Activated T-helper 1 cell treated with anti-CD3 and anti-CD28 coated beads, Interleukin-12 subunit alpha, Interleukin-12 subunit beta, Interleukin-2, Interleukin-4 antibody, amounts not matched to agents 30 ng/mL and 10 ng/mL and 1 ng/mL, durations not matched to agents 14 hours and 24 hours and 36 hours (primary cell): ENCODE measurements at places on chromosomes 2 and 18. TPM values are rescaled to one million over a fixed set of nuclear protein-coding genes. Genes with fewer than 3 reads are reported as not detected.

DNA sequence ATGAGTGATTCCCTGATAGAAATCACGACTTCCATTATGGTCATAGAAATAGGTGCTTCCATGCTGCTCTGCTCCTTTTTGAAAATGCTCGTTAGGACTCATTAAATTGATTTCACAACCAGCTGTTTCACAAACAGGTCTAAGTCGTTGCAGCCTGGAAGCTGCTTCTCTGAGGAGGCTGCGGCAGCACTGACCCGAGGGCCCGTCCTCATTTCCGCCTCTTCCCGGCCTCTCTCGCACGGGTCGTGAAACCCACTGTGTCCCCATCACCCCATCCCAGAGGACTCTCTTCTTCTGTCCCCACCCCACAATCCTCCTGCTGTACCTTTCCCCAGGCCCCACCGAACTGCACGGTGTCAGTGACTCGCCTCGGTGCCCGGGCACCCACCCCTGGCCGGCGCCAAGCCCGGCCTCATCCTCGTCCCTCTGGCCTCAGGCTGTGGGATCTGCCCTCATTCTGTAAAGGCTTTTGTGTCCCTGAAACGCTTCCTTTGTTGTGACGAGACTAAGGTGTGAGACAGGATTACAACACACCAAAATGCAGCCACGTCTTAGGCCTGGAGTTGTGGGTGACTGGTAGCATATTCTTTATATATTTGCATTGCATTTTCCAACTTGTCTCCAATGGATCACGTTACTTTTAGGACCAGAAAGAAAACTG is 112.7 kb upstream of the CTDP1 start:
- no peak overlapping the region for H3K27ac ChIP-seq
- H3K36me3 ChIP-seq = no peaks in the 10 kb centered on the region
- no peaks in the 10 kb centered on the region for H3K4me1 ChIP-seq
- no peak for DNase-seq
- H3K27me3 ChIP-seq = no peaks in the 10 kb centered on the region
- no peak overlapping the region for H3K4me3 ChIP-seq

GRCh38 chr18:70015127-70015526 is 67.5 kb upstream of the CD226 start:
- no peak overlapping the region for H3K27ac ChIP-seq
- peaks cover 30% of the 10 kb centered on the region for H3K36me3 ChIP-seq
- H3K4me1 ChIP-seq = no peaks in the 10 kb centered on the region

GRCh38 chr2:205704127-205704741 is 21.9 kb downstream of the NRP2 start:
- H3K4me1 ChIP-seq = peaks cover 55% of the 10 kb centered on the region
- H3K27ac ChIP-seq = no peak overlapping the region
- no peak overlapping the region for H3K4me3 ChIP-seq

GRCh38 chr2:98359986-98360385 is 13.7 kb downstream of the CNGA3 start:
- peaks cover 5% of the 10 kb centered on the region for H3K27me3 ChIP-seq
- no peaks in the 10 kb centered on the region for H3K36me3 ChIP-seq
- H3K4me1 ChIP-seq = no peaks in the 10 kb centered on the region
- no peak overlapping the region for H3K27ac ChIP-seq
- DNase-seq = no peak

DNA sequence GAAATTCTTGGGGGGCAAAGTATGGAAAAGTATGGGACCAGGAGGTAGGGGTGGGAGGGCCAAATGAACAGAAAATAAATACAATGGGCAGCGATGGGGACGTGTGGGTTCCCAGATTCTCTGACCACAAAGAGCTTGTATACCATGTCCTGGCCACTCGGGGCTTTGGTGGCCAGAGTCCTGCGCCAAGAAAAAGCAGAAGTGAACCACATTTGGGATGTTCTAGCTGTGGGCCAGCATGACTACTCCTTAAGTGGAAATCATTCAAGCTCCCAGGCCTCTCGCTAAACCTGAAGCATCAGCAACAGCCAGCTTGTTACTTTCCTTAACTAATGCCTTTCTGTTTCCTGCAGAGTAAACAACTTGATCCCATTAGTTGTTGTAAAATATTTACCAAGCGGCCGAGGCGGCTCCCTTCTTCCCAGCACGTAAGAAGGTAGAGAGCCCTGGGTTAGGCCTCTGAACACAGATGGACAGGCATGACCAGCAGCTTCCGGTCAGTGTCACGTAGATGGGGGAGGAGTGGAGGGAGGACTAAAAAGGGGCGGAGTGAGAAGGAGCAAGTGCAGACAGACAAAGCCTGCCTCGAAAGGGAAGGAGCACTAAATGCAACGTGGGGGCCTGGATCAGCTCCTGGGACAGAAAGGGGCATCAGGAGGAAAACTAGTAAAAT is 88.2 kb downstream of the GALNT14 start:
- no peaks in the 10 kb centered on the region for H3K27me3 ChIP-seq
- H3K4me1 ChIP-seq = peaks cover 7% of the 10 kb centered on the region
- H3K4me3 ChIP-seq = no peak overlapping the region
- H3K36me3 ChIP-seq = no peaks in the 10 kb centered on the region

- peaks cover 6% of the 10 kb centered on the region for H3K36me3 ChIP-seq
- H3K4me3 ChIP-seq = no peak overlapping the region
- peaks cover 62% of the 10 kb centered on the region for H3K4me1 ChIP-seq
- no peak for DNase-seq
Observed at GRCh38 chr2:101750688-101751087, 53.2 kb downstream of the MAP4K4 start.

DNA sequence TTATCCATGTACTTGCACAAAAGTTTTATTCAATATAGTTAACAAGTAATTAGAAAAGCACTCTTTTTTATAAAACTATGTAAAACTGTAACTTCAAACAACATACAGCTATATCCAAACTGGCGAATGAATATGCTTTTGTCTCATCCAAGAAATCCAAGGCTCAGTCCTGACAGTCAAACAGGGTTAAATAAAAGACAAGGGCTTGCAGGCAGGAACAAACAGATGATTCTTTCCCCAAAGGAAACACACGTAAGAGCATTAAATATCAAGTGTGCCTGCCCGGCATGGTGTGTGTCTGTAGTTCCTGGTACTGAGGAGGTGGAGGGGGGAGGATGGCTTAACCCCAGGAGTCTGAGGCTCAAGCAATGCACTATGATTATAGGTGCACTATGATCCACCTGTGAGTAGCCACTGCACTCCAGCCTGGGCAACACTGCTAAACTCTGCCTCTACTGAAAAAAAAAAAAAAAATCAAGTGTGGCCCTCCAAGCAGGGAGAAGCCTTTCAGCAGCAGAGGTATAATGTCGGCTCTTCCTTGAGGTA is 171.3 kb downstream of the DLGAP1 start:
- no peaks in the 10 kb centered on the region for H3K36me3 ChIP-seq
- peaks cover 3% of the 10 kb centered on the region for H3K27me3 ChIP-seq
- no peaks in the 10 kb centered on the region for H3K4me1 ChIP-seq
- H3K4me3 ChIP-seq = no peak overlapping the region

DNA sequence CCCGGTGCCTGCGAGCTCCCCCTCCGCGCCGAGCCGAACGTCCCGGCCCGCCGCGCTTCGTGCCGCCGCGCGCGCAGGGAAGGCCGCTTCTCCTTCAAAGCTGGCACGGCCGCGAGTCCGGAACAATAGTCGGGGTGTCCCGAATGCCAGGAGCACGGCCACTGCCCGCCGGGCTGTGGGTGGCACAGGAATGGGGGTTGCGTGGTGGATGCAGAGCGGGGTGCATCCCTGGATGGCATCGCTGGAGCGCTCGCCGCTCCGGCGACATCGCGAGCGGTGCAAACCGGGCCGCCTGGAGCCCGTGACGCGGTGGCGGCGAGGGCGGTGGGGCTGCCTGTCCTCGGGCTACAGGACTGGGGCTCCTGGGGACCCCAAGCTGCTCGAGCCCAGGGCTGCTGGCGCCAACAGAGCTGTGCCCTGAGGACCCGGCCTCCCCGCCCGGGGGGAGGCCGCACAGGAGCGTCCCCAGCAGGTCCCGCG is 1.1 kb upstream of the SATB2 start:
- no peak for DNase-seq
- peaks cover 19% of the 10 kb centered on the region for H3K4me1 ChIP-seq
- no peak overlapping the region for H3K4me3 ChIP-seq
- peaks cover 4% of the 10 kb centered on the region for H3K36me3 ChIP-seq

GRCh38 chr2:121129692-121130091 is 155.3 kb downstream of the TFCP2L1 start:
- no peaks in the 10 kb centered on the region for H3K36me3 ChIP-seq

DNA sequence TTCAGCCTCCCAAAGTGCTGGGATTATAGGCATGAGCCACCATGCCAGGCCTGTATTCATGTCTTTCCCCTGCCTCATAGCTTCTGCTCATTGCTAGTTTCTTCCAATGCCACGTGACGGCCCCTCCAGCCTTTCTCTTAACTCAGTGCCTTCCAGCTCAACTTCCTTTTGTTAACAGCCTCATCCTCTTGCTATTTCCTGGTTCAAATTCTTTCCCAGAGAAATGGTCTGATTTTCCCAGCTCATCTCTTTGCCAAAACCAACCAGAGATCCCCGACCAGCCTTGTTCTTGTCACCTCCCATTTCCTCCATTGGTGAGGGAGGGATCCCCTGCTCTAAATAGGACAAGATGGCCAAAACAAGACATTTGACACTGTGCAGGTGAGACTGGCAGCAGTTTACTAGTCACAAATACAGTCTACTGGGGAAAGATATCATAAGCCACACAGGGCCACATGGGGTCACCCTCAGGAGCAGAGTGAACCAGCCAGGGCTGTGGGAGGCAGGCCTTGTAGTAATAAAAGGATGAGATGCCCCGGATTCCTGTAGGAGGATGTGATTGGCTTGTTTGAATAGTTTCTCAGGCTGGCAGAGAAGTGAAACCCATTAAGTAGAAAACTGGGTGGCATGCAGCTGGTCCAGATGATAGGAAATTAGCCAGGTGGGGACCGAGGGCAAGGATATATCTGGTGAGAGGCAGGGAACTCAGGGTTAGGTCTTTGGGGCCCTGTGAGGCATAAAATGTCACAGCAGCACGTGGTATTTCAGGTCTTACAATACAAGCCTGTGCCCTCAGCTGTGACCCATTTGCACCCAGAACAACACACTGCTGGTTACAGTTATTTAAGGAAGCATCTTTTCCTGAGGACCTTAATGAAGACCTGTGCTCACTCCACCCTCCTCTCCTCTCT is 6.4 kb downstream of the CD207 start:
- H3K27ac ChIP-seq = no peak overlapping the region
- H3K36me3 ChIP-seq = no peaks in the 10 kb centered on the region
- H3K4me3 ChIP-seq = no peak overlapping the region
- H3K4me1 ChIP-seq = peaks cover 24% of the 10 kb centered on the region
- DNase-seq = no peak
- H3K27me3 ChIP-seq = no peaks in the 10 kb centered on the region

DNA sequence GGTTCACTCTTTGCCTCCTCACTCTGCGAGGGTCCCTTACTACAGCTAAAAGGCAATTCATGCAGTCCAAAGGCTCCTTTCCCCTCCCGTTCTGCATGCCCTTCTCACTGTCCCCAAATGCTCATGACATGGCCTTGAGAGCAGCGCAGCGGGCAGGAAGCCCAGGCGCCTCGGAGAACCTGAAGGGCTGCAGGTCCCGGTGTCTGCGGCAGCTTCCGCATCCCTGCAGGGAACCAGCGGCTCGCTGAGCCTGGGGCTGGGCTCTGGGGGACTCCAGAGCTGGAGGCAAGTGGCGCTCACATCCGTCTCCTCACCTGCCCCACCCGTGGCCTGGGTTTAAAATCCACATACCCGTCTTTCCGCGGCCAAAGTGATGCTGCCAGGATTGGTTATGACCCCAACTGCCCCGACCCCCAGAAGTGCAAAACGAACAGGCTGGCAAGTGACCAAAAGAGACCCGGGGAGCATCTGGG is 462 bp upstream of the CIDEA start:
- DNase-seq = no peak
- peaks cover 49% of the 10 kb centered on the region for H3K27me3 ChIP-seq
- no peak overlapping the region for H3K4me3 ChIP-seq
- no peaks in the 10 kb centered on the region for H3K36me3 ChIP-seq
- H3K27ac ChIP-seq = no peak overlapping the region

- H3K4me1 ChIP-seq = no peaks in the 10 kb centered on the region
- peaks cover 3% of the 10 kb centered on the region for H3K27me3 ChIP-seq
- no peaks in the 10 kb centered on the region for H3K36me3 ChIP-seq
- H3K4me3 ChIP-seq = no peak overlapping the region
- DNase-seq = no peak
Observed at GRCh38 chr2:71748227-71748626, 294.9 kb downstream of the DYSF start.

- H3K27me3 ChIP-seq = no peaks in the 10 kb centered on the region
- H3K27ac ChIP-seq = no peak overlapping the region
- no peaks in the 10 kb centered on the region for H3K36me3 ChIP-seq
- H3K4me3 ChIP-seq = no peak overlapping the region
- no peaks in the 10 kb centered on the region for H3K4me1 ChIP-seq
- no peak for DNase-seq
Observed at GRCh38 chr2:210839034-210839433, 282.6 kb downstream of the CPS1 start.

GRCh38 chr18:25805323-25805722 is 285.1 kb downstream of the SS18 start:
- DNase-seq = no peak
- H3K4me3 ChIP-seq = no peak overlapping the region
- H3K36me3 ChIP-seq = no peaks in the 10 kb centered on the region
- no peaks in the 10 kb centered on the region for H3K4me1 ChIP-seq
- no peaks in the 10 kb centered on the region for H3K27me3 ChIP-seq

- no peak for DNase-seq
- H3K27ac ChIP-seq = no peak overlapping the region
- H3K4me3 ChIP-seq = no peak overlapping the region
- H3K27me3 ChIP-seq = no peaks in the 10 kb centered on the region
- no peaks in the 10 kb centered on the region for H3K4me1 ChIP-seq
Observed at GRCh38 chr2:214713080-214713830, 96.2 kb downstream of the BARD1 start.

DNA sequence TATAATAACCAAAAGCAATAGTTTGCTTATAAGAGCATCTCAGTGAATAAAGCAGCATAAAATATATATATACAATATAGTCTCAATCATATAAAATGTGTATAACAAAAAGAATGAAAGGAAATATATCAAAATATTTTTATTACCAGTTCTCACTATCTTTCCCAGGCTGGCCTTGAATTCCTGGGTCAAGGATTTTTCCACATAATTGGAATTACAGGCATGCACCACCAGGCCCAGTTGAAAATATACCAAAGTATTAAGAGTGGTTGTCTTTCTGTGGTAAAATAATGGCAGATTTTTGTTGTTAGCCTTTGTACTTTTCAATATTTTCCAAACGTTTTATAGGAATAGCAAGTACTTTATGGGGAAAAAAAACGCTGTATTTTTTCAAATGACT is 8.6 kb upstream of the TLK1 start:
- DNase-seq = no peak
- no peak overlapping the region for H3K4me3 ChIP-seq
- peaks cover 6% of the 10 kb centered on the region for H3K27me3 ChIP-seq
- peaks cover 4% of the 10 kb centered on the region for H3K36me3 ChIP-seq

GRCh38 chr18:24695168-24695567 is 234.7 kb downstream of the HRH4 start:
- H3K4me1 ChIP-seq = no peaks in the 10 kb centered on the region
- no peak overlapping the region for H3K4me3 ChIP-seq
- no peaks in the 10 kb centered on the region for H3K36me3 ChIP-seq
- no peaks in the 10 kb centered on the region for H3K27me3 ChIP-seq
- DNase-seq = no peak

CYS1 gene
- total RNA-seq = 0.56 and 0.70 TPM in 2 replicates

CD302 gene
- 0.44 and 0.47 TPM in 2 replicates for total RNA-seq

UGT1A6 gene
- total RNA-seq = not detected in 2 replicates

DUSP2 gene
- total RNA-seq = 494 and 500 TPM in 2 replicates

MRO gene
- not detected in 2 replicates for total RNA-seq

GPBAR1 gene
- total RNA-seq = 0.54 and 0.78 TPM in 2 replicates

SRD5A2 gene
- total RNA-seq = not detected in 2 replicates

PDE11A gene
- not detected in 2 replicates for total RNA-seq
